ENCODE measurements at places on chromosomes 3 and 15.

GRCh38 chr3:156811089-156811862 is 14.9 kb upstream of the LEKR1 start:
- DNase-seq, result no peak

DNA sequence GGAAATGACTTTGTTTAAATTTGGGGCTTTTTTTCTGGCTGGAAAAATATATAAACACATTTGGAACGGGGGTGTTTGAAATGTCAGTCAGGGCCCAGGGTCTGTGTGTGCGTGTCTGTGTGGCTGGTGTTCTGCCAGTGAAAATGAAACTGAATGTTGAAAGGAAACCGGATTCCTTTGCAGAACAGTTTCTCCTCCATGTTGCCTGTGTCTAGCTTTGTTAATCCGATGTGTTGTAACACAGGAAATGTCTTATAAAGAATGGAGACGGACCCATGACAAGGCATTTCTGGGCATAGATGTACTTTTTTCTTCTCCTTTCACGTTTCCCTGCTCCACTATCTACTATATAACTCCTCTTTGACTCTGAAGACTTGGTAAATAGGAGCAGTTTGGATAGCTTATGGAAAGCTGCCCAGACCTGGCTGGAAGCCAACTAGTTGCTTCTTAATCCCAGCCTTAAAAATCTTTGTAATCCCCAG is 2.8 kb downstream of the SQOR start:
- no peak for DNase-seq

GRCh38 chr3:17412950-17413530 is 329.4 kb downstream of the TBC1D5 start:
- peak; percentile 17 for DNase-seq

DNA sequence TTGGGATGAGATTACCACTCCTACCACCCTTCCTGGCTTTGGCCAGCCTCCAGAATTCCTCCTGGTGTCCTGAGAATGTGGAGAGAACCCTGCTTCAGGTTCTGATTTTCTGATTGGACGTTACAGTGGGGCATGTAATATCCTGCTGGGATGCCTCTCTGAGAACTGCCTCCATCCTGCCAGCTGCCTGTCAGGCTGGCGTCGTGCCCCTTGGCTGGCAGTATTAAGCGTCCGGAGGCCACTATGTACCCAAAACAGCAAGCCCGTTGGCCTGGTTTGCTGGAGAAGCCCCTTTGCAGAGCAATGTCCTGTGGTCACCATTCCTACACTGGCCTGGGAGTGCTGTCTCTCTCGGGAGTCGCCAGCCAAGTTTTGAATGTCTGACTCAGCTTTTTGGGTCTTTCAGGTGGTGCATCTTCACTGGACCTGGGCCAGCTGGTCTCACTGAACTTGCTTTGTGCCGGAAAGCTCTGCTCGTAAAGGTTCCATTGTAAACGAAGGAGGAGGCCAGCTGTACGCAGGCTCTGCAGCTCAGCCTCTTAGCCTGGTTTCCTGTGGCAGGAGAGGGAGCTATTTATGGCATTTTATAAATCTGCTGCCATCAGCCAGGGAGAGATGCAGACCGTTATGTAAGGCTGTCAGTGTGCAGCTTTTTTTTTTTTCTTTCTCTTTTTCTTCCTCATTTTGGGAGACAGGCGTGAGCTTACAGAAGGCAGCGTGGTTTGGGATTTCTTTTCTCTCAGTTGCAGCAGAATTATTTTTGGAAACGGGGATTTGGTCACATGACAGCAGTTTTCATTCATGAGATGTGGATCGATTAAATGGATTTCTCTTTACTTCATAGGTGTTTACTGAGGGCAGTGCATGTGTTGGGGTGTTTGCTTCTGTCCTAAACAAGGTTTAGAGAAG is 19.0 kb upstream of the TRAK1 start:
- DNase-seq, result no peak

DNA sequence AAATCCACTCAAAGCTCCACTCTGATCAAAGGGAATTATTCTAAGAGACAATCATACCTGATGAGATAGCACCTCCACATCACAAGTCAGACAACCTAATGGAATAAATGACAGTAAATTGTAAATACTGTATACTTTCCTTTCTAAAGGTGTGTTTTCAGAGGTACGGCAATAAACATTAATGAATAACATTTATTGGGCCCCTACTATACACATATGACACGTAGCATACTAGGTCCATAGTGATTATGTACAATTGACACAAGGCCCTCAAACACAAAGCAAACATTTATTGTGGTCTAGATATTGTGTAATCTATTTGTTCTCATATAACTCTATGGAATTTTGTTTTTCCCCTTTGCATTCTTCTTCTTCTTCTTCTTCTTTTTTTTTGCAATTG is 429.8 kb downstream of the FOXP1 start:
- DNase-seq, result no peak

DNA sequence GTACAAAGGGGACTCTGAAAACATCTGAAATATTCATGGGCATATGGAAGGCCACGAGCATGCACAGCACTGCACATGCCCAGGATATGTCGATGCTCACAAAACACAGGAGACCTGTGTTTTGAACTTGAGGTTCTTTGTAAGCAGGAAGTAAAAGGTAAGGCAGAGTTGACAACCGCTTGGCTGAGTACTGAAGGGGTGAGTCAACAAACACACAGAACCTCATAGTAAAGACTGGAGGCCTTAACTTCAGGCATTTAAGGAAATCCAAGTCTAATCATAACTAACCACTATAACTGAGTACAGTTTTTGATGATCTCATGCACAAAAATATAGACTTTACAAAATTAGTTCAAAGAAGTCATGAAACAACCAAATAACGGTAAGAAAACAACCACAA is 80.6 kb downstream of the MYO9A start:
- peak; percentile 5 for DNase-seq

GRCh38 chr15:45118996-45119395 is 4.9 kb downstream of the DUOXA2 start:
- DNase-seq, result no peak

DNA sequence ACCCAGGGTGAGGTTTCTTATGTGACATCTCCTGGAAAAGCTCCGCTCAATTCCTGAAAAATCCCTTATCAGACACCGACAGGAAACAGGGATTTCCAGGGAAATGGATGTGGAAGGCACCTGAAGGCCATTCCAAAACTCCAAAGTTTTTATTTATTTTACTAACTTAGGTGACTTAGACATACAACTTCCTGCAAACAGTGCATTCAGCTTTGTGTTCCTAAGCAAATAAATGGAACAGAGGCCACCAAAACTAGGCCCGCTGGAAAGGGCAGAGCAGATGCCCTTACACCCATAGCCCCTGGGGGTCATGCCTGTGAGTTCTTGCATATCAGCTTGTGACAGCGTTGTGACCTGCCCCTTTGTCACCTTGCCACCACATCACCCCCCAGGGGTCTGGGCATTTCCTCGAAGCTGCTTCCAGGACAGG is 239.4 kb downstream of the XXYLT1 start:
- no peak for DNase-seq

- no peak for DNase-seq
These were observed 15.1 kb downstream of the LRRC3B start for GRCh38 chr3:26637698-26638097.

DNA sequence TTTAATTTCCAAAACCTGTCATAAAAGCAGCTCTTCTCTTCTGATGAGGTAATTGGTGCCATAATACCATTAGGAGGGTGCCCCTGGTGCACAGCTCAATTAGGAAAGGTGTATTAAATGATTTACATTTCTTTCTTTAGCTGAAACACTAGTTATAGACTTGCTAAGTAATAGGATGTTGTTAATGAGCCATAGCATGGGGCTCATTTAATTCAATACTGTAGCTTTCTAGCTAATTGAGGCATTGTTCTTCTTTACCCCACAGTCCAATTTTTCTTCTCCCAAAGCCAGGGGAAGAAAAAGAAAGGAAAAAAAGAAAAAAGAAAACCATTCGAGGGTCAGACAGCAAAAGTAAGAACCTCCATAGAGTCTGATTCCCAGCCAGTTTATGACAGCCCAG is 164.0 kb upstream of the HES1 start:
- DNase-seq, result no peak

GRCh38 chr3:48423241-48423882 is 6.5 kb downstream of the PLXNB1 start:
- DNase-seq, result no peak

GRCh38 chr15:29740692-29741311 is 81.5 kb downstream of the TJP1 start:
- no peak for DNase-seq

GRCh38 chr3:181726351-181727330 is 14.9 kb downstream of the SOX2 start:
- DNase-seq, result no peak

- DNase-seq, result no peak
These were observed 119.5 kb upstream of the MLF1 start for GRCh38 chr3:158451405-158452055.

DNA sequence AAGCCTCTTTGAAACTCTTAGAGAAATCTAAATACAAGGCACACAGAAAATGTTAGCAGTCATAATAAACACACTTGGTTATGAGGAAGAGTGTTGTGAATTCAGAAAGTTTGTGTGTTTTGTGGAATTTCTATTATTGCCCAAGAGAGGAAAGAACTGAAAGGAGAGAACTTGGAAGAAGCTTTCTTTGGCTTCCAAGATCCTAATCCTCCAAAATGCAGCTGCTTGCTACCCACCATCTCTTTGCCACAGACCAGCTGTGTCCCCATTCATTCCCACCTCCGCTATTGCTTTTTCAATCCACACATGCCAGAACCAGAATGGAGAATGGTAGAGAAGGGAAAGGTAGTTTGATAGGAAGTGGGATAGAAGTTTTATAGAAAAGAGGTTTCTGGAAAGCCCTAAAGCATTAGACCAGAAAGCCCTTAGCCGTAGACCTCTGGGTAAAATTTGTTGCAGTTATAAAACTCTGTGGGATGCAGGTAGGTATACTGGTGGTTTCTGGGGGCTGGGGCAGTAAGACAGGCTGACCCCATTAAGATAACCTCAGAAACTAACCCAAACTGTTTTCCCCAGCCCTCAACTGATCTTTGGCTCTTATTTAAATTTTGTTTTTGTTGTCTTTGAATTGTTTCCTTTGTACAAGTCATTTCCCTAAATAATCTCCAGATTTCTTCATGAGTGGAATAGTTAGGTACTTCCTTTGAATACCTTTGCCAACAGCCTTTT is 108.5 kb downstream of the FILIP1L start:
- DNase-seq, result no peak

GRCh38 chr3:151796105-151796680 is 17.7 kb upstream of the AADAC start:
- no peak for DNase-seq

- no peak for DNase-seq
These were observed 33.9 kb upstream of the CDCP1 start for GRCh38 chr3:45180051-45180450.

DNA sequence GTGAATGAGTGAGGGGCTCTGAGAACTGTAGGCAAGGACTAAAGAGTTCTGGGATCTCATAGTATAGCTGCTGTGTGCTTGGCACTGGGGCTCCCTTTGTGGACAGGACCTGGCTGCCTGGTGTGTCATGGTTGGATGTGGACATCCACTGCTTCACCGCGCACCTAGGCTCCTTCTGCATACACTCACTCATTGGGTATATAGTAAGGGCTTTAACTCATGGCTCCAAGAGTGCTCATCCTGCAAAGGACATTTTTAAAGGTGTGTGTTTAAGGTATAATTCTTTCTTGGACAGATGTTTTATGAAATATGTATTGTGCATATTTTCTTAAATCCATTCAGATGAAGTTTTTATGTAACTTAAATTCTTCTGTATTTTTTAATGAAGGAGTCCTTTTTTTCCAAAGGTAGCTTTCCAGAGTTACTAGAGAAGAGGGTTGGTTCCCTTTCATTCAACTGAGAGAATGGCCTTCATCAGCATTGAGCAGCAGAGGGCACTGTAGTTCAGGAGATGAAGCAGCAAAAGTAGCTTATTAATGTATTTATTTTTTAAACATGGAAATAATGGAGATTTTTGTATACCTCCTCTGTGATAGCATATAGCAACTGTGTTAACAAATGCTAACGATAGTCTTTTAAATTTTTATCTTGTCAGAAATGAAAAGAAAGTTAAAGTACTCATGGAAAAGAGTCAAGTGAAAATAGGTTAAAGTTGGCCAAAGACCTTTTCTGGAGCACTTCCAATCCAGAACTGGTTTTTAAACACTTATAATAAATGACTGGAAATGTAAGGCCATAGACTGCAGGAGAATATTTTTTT is 25.2 kb downstream of the OXNAD1 start:
- peak; percentile 20 for DNase-seq

- DNase-seq, result no peak
These were observed 6.3 kb downstream of the ACAA1 start for GRCh38 chr3:38130631-38131065.

DNA sequence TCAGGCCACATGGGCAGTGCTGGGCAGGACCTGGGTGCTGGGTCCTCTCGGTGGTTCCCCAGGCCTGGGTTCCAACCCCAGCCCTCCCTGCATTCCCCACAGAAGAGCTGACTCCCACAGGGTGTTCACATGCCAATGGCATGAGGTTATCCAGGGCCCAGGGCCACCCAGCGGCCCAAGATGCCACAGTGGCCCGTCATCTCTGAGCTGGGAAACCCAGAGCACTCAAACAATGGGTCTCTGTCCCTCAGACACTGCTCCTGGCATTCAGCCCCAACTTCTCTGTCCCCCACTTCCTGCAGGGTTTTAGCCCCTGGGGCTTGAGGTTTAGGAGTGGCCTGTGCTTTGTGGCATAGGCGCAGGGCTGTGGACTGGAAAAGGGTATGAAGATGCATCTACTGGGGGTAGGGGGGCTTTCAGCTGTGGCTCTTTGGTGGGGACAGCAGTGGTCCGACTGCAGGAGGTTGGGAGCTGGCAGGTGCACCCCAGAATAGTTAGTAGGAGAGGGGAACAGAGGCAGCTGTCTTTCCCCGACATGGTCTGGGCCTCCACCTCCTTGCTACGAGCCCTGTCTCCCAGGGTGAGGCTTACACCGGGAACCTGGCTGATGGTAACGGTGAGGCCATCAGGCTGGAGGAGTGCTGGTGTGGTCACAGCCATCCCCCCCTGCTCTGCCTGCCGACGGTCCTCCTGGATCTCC is 1.7 kb downstream of the CCDC9B start:
- no peak for DNase-seq

GRCh38 chr15:23642413-23643044 is 5.1 kb downstream of the MAGEL2 start:
- DNase-seq, result peak; percentile 18

GRCh38 chr3:117844676-117845075 is 1135.1 kb downstream of the TUSC7 start:
- DNase-seq, result no peak

GRCh38 chr3:165884518-165884917 is 47.3 kb upstream of the BCHE start:
- no peak for DNase-seq
